ENCODE measurements at places on chromosomes 3 and 15.

DNA sequence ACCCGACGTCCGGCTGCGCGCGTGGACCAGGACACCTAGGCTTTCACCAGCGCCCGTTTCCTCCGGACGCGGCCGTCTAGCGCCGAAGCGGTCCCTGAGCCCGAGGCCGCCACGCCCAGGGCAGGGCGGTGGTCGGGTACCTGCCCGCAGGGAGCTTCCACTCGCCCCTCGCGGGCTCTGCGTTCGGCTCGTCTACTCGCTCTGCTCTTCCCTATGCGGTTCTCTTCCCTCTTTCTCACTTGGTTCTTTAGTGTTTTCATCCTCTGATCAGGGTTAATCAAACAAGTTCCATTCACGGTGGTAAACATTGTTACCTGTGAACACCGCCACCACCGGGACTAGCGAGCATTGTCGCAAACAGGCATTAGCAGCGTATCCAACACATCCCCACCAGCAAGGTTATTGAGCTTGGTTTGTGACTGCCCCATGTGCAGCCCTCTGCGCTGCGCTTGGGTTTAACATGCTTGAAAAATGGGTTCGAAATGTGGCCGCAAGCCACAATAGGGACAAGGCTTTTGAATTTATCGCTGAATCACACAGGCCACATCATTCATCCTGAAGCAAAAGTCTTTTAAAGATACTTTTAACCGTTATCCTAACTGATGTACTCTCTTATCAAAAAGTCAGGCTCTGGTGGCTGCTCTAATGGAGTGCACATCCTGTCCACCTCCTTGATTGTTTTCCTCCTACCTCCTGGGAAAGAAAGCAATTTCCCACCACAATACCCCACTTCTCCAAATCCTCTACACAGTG is 843 bp upstream of the CD47 start:
- peak; percentile 50 for DNase-seq

- DNase-seq: no peak
Measured at GRCh38 chr15:43187544-43188155, 2.4 kb downstream of the CCNDBP1 start.

GRCh38 chr3:197234947-197235914 is 63.2 kb downstream of the DLG1 start:
- no peak for DNase-seq

DNA sequence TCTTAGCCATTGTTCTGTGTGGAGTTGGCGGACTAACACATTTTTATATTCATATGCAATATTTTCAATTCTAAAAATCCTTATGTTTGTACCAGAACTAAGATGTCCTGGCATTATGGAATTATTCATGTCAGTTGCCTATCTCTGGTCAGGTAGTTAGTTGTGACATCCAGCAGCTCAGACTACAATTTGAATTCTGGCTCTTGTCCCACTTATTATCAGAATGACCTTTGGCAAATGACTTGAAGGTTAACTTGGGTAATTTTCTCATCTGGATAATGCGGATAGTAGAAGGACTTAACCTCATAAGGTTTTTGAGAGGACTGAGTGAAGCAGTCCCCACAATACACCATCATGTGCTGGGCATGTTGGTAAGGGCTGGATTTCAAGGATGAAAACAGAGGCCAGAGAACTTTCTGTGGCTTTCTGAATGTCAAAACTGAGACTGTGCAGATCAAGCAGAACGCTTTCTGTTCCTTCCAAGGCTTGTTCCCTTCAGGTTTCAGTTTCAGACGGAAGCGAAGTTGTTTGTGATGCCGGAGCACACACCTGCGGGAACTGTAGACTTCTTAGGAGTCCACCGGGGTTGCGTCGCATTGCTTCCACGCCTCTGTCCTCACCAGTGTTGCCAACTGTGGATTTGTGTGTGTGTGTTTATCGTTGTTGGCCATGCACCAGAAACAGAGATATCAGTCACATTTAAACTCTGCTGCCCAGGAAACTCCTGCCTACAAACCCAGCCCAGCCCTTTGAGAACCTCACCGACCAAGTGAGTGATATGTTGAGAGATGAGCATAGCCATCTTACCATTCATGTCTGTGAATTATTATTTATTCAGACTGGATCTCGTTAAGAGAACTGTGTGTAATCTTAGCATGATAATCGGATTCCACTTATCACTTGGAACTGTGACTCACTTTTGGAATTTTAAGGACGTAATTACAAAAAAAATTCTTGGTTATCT is 76.0 kb downstream of the PTPRG start:
- DNase-seq: no peak

DNA sequence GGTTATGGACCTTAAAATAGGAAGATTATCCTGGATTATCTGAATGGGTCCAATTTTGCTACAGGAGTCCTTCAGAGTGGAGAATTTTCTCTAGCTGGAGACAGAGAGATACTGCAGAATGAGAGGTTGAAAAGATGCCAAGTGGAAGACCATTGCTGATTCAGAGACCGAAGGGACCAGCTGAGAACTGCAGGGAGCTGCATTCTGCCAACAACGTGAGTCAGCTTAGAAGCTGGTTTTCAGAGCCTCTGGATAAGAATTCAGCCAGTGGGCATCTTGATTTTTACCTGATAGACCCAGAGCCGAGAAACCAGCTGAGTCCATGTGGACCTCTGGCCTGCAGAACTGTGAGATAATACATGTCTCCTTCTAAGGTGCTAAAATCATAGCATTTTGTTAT is 234.0 kb downstream of the NR2F2 start:
- DNase-seq: no peak

DNA sequence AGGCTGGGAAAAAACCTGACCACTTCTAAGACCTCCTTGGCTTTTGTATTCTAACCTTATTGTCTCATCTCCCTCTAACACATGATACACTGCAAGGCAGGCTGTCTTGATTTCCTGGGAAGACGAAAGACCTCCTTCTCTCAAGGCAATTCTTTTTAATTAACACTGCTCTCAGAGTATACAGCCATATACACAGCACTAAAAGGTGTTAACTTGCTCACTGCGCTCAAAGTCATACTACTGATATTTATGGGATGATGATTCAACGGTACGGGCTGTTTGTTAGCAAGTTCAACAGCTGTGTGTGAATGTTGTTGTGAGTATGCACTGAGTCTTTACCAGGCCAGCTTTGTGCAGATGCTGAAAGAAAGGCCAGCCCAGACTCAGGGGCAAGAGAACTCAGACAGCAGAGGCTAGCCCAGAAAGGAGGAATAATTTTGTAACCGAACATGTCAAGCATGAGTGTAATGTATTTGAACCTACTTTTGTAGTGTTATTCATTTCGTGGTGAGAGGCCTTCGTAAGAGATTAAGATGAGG is 229.9 kb downstream of the IL5RA start:
- DNase-seq: no peak

Measured in activated CD4-positive, alpha-beta T cell treated with anti-CD3 and anti-CD28 coated beads, Interleukin-2, amount 50 U/mL, for 1 hour (primary cell).